ENCODE measurements at places on chromosomes 1 and 21.

DNA sequence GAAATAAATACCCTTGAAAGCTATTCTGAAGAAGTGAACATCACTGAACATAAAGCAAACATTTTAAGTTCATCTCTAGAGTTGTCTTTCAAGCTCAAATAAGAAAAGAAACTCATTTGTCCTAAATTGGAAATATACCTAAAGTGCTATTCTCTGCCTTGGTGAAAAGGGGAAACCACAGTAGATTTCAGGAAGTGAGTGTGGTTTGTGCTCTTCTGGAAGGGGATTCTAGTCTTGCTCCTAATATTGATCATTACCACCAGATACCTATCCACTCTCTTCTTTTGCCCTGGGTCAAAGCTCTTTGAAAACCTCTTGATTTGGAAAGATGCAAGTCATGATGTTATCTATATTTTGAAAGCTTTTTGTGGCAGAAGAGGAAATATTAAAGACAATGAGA, 798.1 kb downstream of the ADGRL2 start:
- DNase-seq: no peak

GRCh38 chr1:118290571-118290970, 105.5 kb upstream of the SPAG17 start:
- DNase-seq: no peak

DNA sequence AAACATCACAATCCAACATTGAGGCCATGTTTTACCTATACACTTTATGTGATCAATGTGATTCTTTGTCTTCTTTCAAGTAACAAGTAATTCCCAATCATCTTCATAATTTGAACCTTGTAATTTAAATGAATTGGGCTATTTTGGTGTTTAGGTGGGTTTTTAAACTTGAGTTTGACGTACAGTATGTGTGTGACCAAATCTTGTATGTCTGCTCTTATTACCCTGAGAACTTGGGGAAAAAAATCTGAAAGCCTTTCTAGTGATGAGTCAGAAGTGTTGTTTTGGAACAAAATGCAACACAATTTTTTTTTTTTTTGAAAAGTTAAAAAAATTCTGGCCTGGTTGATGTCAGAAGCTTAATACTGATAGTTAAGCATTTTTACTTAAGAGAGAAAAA, 68.5 kb downstream of the HHAT start:
- no peak for DNase-seq

GRCh38 chr1:16907870-16908758, 12.3 kb downstream of the RNU1-2 start:
- DNase-seq: no peak

- DNase-seq: no peak
Measured at GRCh38 chr1:197222025-197222685, 45.9 kb upstream of the CRB1 start.

DNA sequence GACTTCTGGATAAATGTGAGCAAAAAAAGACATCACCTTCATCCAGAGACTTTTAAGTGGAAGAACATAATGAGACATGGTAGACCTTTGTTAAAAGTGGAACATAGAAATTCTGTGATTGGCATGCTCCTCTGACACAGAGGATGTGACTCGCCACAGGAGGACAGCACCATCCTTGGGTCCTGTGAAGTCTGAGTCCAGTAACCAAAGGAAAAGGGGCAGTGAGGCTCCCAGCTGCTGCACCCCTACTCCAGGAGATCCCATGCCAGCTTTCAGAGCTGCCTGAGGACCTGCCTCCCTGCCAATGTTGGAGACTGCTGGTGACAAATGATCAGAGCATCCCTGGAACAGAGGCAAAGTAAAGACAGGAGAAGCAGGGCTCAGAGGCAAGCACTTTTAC, 136.2 kb downstream of the BRINP2 start:
- no peak for DNase-seq

DNA sequence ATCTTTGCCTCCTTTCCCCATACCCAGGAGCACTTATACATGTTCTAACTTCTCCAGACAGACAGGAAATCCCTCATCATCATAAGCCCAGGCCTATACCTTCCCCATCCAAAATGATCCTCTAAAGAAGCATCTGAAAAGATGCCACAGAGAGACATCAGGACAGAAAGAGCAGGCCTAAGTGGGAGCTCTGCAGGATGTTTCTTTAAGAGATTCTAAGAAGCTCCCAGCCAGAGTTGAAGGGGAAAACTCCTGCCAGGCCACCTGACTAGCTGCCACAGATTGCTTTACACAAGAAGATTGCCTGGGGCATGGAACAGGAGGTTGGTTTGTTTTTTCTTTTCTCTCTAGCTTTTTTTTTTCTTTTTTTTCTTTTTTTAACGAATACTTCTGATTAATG, 275.8 kb downstream of the VAV3 start:
- DNase-seq: no peak

DNA sequence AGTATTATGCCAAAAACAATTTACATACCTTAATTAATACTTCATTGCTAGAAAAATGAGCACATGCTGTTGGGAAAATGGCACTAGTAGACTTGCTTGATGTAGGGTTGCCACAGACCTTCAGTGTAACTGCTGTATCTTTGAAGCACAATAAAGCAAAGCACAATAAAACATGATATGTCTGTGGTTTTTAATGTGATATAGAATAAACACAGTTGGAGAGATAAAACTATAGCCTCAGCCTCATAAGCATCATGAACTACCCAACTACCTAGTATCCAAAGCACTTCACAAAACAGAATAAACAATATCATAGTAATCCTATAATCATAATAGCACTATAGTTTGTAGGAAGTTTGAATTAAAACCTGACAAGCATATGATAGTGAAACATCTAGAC, 143.5 kb downstream of the SYT14 start:
- no peak for DNase-seq

- no peak for DNase-seq
Measured at GRCh38 chr1:222037720-222038119, 295.8 kb upstream of the DUSP10 start.

DNA sequence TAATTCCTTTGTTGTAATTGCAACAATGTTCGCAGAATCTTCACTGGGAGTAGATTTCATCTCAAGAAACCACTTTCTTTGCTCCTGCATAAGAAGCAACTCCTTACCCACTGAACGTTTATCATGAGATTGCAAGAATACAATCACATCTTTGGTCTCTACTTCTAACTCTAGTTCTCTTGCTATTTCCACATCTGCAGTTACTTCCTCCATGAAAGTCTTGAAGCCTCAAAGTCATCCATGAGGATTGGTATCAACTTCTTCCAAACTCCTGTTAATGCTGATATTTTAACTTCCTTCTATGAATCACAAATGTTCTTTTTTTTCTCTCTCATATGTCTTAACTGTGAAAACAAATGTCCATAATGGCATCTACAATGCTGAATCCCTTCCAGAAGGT, 118.6 kb upstream of the RAB4A start:
- DNase-seq: no peak

GRCh38 chr1:230501242-230501641, 75.1 kb upstream of the PGBD5 start:
- DNase-seq: no peak

GRCh38 chr1:243256590-243256989, 749 bp downstream of the SDCCAG8 start:
- DNase-seq: no peak

DNA sequence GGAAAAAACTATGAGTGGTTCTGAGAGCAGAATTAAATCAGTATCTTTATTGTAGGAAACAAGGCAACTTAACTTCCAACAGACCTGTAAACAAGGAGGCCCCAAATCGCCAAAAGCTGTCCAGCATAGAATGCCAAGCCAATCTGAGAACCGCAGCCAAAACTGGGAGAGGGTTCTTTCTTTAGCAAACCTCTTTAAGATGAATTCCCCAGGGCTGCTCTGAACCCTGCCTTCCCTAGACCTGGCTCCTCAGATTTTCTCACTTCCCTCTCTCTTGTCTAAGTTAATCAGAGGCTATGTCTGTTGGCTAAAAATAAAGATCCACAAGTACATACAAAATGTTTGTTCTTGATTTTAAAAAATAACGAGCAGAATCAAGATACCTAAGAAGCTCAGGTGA, 141.4 kb downstream of the SMYD3 start:
- no peak for DNase-seq

DNA sequence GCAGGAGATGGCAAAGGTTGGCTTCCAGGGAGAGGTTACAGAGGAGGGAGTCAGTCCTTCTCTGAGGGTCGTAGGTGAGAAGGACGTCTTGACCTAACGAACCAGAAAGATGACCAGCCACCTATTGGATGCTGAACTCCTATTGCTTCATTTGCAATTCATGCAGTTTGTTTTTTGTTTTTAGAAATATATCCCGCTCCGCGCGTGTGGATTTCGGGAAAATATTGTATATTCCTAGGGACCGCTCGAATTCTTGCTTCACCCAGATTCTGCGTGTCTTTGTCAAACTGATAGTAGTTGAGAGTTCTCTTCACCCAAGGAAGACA, 564 bp downstream of the DISP1 start:
- DNase-seq: no peak

DNA sequence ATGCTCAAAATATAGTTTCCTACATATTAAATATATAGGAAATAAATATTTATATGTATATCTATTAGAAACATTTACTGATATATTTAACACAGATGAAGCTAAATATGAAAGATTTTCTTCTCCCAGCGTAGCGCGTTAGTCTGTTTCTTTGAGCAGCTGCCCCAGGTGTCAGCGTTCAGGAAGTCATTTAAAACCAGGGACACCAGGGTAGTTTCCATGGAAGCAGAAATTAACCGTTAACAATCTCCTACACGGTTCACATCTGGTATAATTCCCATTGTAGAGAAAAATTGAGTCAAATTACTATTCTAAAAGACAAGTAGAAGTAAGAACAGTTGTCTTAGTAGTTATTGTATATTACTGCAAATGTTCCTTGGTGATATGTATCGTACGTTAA, 1443.7 kb downstream of the MRPL39 start:
- DNase-seq: no peak

- no peak for DNase-seq
Measured at GRCh38 chr21:15495965-15496364, 233.8 kb upstream of the USP25 start.

GRCh38 chr1:167057241-167057688, 32.9 kb downstream of the GPA33 start:
- no peak for DNase-seq

- DNase-seq: no peak
Measured at GRCh38 chr1:66271904-66272254, 262.1 kb upstream of the SGIP1 start.

DNA sequence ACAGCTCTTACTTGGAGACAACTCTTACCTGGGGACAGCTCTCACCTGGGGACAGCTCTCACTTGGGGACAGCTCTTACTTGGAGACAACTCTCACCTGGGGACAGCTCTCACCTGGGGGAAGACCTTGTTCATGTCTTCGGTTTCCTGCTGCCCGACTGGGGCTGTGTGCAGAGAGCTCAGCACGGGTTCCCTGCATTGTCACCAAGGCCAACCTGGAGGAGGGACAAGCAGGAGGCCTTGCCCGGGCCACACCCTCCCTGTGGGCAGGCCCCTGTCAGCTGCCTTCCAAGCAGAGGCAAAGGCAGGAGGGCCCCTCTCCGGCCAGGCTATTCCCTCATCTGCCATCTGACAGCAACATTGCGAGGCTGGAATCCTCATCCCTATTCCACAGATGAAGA, at the start of gene LDLRAD1:
Gene LDLRAD1, minus strand, starts transcription at position 208 of the 400 bp plus-strand sequence. Its CDS starts 74 bp downstream, at position 134.
- DNase-seq: no peak

GRCh38 chr1:14082331-14082730, 382.3 kb downstream of the PRDM2 start:
- DNase-seq: no peak

DNA sequence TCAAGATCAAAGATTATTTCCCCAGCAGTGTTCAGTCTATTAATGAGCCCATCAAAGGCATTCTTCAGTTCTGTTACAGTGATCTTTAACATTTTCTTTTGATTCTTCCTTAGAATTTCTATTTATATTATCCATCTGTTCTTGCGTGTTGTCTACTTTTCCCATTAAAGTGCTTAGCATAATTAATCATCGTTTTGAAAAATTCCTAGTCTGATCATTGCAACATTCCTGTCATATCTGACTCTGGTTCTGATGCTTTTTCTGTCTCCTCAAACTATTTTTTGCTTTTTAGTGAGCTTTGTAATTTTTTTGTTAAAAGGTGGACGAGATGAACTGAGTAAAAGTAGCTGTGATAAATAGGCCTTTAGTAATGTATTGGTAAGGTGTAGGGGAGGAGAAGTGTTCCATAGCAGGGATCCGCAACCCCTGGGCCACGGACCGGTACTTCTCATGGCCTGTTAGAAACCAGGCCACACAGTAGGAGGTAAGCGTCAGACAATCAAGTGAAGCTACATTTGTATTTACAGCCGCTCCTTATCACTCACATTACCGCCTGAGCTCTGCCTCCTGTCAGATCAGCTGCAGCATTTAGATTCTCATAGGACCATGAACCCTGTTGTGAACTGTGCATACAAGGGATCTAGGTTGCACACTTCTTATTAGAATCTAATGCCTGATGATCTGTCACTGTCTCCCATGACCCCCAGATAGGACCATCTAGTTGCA, 163.3 kb downstream of the PIK3R3 start:
- DNase-seq: no peak

GRCh38 chr1:248009681-248010080, 3.8 kb upstream of the OR2L5 start:
- DNase-seq: no peak

DNA sequence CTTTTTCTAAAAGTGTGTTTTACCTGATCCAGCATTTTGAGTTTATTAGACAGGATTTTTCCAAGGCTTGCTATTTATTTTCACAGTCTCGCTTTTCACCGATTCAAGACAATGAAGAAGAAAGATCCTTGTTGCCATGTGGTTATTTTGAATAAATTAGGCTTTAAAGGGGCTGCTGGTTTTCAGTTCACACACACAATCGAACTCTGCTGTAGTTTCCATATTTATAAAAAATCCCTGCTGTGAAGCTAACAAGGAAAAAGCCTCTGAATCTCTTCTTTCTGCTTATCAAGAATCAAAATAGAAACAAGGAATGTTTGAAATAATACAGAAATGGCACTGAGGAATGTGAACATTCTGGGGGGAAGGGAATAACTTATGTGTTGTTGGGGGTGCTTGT, 102.5 kb upstream of the KAZN start:
- no peak for DNase-seq

Measured in activated CD4-positive, alpha-beta T cell treated with anti-CD3 and anti-CD28 coated beads, Interleukin-2, amount 50 U/mL, for 1 hour (primary cell).